ENCODE measurements at places on chromosomes 5 and 9.

DNA sequence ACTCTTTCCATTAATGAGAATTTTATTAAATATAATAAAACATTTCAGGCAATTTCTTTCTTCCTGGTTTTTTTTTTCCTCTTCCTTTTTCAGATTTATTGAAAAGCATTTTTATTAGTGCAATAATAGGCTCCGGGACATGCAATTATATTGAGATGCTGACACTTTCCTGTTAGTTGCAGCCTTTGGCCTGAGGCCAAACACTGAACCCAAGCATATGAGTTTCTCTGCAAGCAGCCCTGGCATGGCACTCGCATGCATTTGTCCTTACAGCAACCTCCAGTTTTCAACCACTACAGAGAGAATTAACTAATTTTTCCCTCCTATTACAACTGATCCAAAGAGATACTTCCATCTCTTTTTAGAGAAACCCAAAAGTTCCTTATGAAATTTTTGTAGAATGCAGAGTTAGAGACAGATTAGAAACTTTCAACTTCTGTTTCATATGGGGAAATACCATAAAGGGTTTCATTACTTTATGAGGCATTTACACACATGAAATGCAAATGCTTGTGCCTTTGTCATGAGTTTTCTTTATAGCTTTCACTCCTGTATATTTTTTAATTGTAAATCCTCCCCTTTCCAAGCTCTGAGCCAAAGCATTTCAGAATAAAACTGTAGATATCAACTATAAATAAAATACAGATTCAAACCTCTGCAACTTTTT, 183.0 kb downstream of the CETN3 start:
- no peak for DNase-seq

- DNase-seq = no peak
Observed at GRCh38 chr5:145960848-145961600, 24.6 kb downstream of the SH3RF2 start.

- DNase-seq = no peak
Observed at GRCh38 chr9:117414220-117414905, 494 bp downstream of the ASTN2 start.

GRCh38 chr9:93154293-93154903, 20.3 kb upstream of the NINJ1 start:
- no peak for DNase-seq
